ENCODE measurements at places on chromosomes 7 and 10.

DNA sequence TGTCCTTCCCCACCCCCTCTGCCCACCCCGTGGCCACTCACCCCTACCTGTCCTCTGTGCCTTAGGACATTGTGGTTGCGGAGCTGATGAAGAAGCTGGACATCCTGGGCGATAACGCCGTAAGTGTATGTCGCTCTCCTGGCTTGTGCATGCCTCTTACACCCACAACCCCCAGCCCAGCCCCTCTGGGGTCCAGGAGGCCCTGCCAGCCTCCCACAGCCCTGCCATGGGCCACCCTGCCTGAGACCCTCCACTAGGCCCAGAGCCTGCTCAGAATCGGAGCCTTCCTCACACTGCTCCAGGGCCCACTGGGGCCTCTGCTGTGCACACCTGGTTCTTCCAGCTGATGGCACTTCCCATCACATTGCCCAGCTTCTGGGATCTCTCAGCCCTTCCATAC is 36.8 kb upstream of the DPYSL4 start:
- DNase-seq, result no peak

DNA sequence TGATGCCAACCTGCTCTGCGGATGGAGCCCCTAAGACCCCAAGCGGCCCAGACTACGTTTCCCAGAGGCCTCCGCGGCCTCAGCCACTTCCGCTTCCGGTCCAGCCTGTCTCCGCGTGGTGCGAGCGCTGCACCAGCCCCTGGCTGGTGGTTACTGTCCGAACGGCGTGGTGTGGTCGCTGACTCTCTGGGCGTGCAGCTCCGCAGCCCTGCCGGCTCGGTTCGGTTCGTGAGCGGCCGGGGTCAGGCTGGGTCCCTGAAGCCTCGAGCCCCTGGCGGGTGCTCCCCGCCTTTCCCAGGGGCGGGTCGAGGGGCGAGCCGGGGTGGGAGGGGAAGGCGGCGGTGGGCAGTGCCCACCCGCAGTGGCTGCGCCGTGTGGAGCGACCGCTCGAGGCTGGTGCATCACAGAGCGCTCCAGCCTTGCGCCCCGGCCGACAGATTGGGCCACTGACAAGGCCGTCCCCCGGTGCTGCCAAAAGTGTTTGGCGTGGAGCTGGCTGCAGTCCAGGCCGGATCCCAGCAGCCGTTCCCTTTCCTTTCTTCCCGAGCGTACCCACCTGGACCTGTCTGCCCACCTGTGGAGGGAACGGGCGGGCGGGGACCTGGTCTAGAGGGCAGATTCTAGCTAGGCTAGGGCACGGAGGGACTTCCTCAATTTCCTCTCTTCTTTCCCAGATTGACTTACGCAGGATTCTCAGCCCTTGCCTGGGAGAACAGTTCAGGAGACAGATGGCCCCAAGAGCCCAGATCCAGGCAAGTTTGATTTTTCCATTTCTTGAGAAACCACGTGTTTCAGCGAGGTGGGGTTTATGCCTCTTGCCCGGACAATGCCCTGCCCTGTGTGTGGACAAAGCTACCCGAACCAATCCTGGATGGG is at the start of gene ZNF485:
Gene ZNF485, plus strand, starts transcription at position 116 of the 876 bp plus-strand sequence. Its CDS starts 613 bp downstream, at position 729.
- peak; percentile 66 for DNase-seq

DNA sequence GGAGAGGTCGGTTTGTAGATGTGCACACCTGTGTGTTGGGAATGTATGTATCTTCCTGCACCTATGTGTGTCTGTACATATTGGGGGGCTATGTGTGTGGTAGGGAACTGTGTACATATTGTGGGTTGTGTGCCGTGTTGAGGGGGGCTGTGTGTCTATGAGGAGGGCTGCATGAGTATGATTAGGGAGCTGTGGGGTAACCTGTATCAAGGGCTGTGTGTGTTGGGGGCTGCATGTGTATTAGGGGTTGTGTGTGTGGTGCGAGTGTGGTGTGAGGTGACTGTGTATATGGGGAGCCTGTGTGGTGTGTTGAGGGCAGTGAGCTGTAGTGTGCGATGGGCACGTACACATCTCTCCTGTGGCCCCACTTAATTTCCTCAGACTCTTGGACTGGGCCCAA is 22.2 kb upstream of the PAX2 start:
- DNase-seq, result no peak

GRCh38 chr10:69446650-69447151 is 4.6 kb upstream of the TSPAN15 start:
- DNase-seq, result peak; percentile 89

- DNase-seq, result no peak
These were observed 220.3 kb downstream of the ARL4A start for GRCh38 chr7:12907774-12908173.

GRCh38 chr7:99098824-99099498 is 44.9 kb downstream of the SMURF1 start:
- peak; percentile 87 for DNase-seq

Data from ACHN (cell line).